ENCODE measurements at places on chromosomes 11 and 22.

DNA sequence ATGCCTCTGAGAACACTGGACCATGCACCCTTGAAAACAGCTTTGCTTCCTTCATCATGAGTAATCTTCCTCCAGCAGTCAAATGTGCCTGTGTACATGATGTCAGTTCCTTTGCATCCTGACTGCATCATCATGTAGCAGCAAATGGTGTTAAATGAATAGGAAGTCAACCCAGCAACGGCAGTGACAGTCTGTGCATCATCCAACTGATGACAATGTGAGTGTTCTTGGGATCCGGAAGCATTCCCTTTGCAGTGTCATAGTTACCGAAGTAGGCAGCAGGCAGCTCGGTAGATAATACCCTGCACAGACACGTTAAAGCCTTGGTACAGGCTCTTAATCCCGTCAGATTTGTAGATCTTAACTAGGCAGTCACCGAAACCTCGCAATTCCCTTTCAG, 2.5 kb downstream of the WBP2NL start:
- DNase-seq, result no peak

- peak; percentile 83 for DNase-seq
These were observed at the start of gene PACS1 for GRCh38 chr11:66069715-66070603. TSS of gene PACS1 (plus strand) at chr11:66070272. CDS start at chr11:66070487, 215 bp downstream.

- DNase-seq, result peak; percentile 88
These were observed 23.5 kb downstream of the FZD4 start for GRCh38 chr11:86931548-86932258.

DNA sequence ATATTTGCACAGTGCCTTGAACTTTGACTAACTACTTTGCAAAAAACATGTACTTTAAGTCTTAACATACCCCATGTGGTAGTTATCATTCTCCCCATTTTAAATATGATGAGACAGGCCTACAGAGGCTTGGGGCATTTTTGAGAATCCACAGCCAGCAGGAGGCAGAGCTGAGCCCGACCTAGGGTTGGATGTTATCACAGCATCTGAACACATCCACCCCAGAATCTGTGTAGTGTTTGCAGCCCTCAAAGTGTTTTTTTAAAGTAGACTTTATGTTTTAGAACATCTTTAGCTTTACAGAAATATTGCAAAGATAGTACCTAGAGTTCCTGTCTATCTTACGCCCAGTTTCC, 17.6 kb downstream of the OTOG start:
- no peak for DNase-seq

- peak; percentile 49 for DNase-seq
These were observed 5.3 kb upstream of the OR52M1 start for GRCh38 chr11:4539603-4540219.

DNA sequence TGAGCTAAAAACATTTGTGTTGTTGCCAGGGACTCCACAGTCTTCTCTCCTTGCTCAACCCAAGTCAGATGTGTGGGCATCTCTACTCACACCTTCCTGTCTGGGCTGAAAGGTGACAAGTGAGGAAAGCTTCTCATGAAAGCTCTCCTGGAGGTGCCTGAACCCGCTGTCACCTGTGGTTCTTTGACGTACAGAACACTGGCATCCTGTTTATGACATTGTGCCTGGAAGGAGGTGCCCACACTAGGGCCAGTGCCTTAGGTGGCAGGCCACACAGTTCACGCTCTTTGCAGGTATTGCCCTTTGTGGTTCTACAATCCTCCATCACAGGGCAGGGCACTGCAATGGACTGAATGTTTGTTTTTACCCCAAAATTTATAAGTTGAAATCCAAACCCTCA, 108.5 kb downstream of the CD44 start:
- DNase-seq, result no peak

GRCh38 chr11:65866509-65867283, 5.9 kb downstream of the EFEMP2 start:
- DNase-seq, result no peak

- DNase-seq, result no peak
These were observed 38.8 kb upstream of the TPBGL start for GRCh38 chr11:75201771-75202170.

GRCh38 chr11:126588630-126589491, 233.4 kb downstream of the ST3GAL4 start:
- DNase-seq, result no peak

DNA sequence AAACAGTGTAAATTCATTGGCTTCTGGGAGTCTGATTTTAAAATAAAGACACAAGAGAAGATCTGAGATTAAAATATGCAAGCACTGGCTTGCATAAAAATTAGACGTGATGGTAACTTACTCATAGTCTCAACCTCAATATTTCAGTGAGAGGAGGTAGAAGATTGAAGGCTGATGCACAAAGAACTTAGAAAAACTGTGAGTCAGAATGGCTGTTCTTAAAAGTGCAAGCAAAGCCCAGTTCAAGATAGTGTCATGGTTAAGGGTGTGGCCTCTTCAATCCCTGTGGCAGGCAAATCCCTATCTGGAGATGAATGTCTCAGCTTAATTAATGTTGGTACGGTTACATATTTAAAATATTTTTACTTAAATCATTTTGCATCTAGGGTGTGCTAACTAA, 33.6 kb upstream of the FIBIN start:
- peak; percentile 61 for DNase-seq

GRCh38 chr11:28730336-28730735, 622.1 kb downstream of the METTL15 start:
- DNase-seq, result no peak

- DNase-seq, result no peak
These were observed 90.5 kb downstream of the GALNT18 start for GRCh38 chr11:11531131-11531908.

- no peak for DNase-seq
These were observed 478.9 kb upstream of the CHORDC1 start for GRCh38 chr11:90701716-90702115.

- DNase-seq, result peak; percentile 92
These were observed 239.9 kb upstream of the ZC3H12C start for GRCh38 chr11:109853156-109853776.

DNA sequence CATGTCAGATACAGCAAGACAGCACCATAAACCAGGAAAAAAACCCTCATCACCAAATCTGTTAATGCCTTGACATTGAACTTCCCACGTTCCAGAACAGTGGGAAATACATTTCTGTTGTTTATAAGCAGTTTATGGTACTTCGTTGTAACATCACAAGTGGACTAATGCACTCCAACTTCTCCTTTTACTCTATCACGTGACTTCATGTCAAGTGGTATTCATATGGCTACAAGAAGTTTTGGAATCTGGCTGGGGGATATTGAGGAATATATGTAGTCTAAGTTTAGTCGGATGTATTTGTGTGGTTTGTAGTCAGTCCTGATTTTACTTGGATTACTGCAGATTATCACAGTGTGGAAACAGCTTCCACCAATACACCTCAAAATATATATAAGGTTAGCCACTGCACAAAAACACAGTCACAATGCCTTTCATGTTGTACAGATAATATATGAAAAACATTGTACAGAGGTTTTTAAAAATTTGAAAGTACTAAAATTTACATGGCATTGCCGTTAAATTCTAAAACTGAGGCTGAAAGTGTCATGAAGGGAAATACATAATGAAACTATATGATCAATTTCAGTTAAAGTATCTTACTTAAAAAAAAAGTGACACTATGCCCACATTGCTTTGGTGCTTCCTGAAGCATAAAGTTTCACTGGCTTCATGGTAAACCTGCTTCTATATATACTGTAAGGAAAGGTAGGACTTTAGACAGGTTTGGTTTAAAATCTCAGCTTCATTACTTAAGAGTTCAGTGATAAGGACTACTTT, 134.1 kb downstream of the CASP12 start:
- no peak for DNase-seq

GRCh38 chr11:109957601-109958000, 135.6 kb upstream of the ZC3H12C start:
- no peak for DNase-seq

DNA sequence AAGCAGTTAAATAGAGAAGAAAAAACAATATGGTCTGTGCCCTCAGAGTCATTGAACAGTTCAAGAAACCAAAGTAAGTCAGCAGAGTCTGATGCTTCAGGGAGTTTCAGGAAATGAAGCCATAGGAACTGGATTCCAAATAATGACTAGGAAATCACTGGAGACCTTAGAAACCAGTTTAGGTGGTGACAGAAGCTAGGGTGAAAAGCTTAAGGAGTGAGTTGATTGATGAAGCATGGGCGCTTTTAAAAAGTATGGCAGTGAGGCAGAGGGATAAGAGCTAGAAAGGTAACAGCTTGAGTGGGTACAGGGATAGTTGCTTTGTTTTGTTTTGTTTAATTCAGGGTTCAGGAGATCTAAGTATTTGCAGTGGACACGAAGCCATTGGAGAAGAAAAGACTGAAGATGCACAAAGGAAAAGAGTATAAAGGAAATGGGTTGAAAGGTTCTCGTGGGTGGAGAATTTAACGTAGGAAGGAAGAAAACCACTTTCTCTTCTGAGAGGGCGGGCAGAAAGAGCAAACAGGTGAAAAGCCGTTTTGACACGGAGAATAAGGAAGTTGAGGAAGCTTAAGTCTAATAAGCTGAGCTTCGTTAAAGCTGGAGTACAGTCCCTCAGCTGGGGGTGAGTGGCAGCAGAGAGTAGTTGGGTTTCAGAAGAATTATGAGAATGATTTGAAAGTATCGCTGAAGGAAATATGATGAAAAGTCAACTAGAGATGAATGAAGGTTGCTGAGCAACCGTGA, 14.8 kb downstream of the SGSM3 start:
- DNase-seq, result no peak

- no peak for DNase-seq
These were observed 3.7 kb downstream of the PPM1F start for GRCh38 chr22:21948824-21949568.

DNA sequence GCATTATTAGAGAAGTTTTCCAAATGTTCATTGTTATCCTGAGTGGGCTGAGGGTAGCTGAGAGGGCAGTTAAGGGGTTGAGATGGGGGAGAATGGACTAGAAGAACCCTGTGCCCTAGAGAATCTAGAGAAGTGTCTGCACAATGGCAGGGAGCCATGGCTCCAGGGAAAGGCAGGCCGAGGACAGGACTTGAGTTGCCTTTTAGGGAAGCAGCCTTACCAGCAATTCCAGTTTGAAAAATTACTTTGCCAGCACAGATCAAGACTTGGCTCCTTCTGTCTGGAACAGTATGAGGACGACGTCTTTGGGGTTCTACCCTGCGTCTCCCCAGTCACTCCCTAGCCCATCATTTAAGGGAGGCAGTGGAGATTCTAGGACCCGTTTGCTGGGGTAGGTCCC, 25.7 kb upstream of the MICAL3 start:
- no peak for DNase-seq

- peak; percentile 75 for DNase-seq
These were observed 31.8 kb downstream of the DLG2 start for GRCh38 chr11:85595285-85595884.

GRCh38 chr22:44677871-44678555, 24.0 kb upstream of the PRR5 start:
- no peak for DNase-seq

DNA sequence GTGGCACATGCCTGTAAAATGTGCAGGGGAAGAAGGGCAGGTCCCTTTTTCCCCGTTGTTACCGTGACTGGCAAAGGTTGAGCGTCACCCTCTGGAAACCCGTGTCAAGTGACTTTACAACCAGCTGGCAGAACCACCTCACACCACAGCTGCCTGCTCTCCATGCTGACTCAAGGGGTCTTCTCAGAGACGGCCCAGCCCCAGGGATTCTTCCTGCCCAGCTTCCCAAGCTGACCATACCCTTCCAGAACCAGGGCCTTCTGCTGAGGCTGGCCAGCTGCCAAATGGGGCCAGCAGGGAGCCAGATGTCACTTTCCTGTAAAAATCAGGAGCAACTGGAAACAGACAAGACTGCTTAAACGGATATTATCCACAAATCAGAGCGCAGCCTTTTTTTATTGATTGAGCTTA, 6.3 kb downstream of the PC start:
- no peak for DNase-seq

DNA sequence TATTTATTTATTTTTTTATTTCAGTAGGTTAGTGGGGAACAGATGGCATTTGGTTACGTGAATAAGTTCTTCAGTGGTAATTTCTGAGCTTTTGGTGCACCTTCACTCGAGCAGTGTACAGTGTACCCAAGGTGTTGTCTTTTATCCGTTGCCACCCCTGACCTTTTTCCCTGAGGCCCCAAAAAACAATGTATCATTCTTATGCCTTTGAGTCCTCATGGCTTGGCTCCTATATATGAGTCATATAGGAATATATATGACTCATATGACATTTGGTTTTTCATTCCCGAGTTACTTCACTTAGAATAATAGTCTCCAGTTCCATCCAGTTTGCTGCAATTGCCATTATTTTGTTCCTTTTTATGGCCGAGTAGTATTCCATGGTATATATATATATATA, 763.9 kb downstream of the NTM start:
- DNase-seq, result no peak

- no peak for DNase-seq
These were observed 53.7 kb downstream of the ARFGAP3 start for GRCh38 chr22:42803389-42803788.

DNA sequence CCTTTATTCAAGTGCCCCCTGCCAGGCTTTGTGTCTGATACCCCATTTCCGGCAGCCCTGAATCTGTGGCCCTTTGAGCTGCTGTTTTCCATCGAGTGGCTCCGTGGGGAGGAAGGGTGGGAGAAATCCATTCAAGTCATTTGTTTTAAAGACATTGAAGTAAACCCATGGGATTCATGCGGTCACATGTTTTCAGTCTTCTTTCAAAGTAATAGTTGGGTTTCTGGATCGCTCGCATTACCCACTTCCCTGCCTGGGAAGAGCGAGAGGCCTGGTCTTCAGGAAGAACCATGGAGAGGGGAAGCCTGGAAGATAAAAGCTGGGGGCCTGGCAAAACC, 14.4 kb downstream of the DAGLA start:
- no peak for DNase-seq

- DNase-seq, result no peak
These were observed 48.1 kb upstream of the ME3 start for GRCh38 chr11:86720546-86720945.

GRCh38 chr22:46750530-46750800, 12.0 kb upstream of the TBC1D22A start:
- DNase-seq, result no peak

DNA sequence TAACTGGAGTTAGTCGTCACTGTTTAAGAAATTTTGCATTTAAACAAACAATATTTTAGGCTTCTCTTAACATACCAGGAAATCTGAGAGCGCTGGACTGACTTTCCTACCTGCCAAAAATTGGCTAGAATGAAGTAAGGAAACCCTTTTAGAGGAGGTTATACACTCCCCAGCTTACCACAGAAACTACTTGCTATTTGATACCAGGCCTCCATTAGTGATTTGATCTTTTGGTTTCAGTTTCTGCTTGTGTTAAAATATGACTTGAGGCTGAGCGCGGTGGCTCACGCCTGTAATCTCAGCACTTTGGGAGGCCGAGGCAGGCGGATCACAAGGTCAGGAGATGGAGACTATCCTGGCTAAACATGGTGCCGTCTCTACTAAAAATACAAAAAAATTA, 419.9 kb downstream of the LRRC4C start:
- no peak for DNase-seq

Data from fibroblast of the aortic adventitia (primary cell).